ENCODE measurements at places on chromosomes 2 and 18.

DNA sequence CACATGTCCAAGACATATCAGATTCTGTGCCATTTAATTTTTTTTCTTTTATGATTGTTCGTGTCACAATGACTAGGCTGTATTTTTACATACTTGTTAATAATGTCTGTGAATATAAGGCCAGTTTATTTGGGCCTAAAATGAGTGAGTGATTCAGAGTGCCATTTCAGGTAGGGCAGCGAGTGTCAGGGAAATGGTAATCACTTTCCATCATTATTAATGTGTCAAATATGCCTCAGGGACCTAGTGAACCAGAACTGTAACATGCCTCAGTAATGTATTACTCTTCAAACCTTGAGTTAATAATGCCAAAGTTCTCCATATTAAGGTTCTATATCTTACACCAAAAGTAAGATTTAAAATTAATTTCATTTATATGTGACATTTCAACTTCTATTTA is 8.6 kb downstream of the FAM171B start:
- DNase-seq, result no peak

- no peak for DNase-seq
These were observed 42.6 kb downstream of the SESTD1 start for GRCh38 chr2:179222076-179222475.

DNA sequence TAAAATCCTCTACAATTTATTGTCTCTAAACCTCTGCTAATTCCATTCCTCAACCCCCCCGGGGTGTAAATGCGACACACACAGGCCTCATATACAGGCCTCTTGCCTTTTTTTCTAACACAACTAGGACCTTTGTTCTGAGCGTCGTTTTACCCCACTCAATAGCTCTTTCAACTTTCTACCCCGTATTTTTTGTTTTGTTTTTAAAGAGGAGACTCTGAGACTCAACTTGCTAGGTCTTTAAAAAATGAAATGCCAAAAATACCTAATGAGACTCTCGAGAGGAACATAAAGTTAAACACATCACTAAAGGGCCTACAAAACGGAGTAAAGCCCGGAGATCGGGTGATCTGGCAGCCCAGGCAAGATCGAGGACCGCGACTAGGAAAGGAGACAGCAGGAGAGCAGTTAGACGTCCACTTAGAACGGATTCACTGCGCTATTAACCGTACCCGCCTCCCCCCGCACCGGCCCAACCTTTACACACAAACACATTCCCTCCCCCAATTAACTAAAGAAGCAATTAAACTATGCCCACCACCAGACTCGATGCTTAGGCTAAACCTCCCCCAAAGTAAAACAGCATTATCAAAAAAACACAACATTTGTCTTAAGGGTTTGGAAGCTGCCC is 1.7 kb downstream of the TRIP12 start:
- DNase-seq, result no peak

GRCh38 chr2:100246163-100247145 is 75.8 kb downstream of the LONRF2 start:
- DNase-seq, result peak; percentile 48

- peak; percentile 24 for DNase-seq
These were observed 445.1 kb upstream of the SPRED2 start for GRCh38 chr2:65877331-65878010.

DNA sequence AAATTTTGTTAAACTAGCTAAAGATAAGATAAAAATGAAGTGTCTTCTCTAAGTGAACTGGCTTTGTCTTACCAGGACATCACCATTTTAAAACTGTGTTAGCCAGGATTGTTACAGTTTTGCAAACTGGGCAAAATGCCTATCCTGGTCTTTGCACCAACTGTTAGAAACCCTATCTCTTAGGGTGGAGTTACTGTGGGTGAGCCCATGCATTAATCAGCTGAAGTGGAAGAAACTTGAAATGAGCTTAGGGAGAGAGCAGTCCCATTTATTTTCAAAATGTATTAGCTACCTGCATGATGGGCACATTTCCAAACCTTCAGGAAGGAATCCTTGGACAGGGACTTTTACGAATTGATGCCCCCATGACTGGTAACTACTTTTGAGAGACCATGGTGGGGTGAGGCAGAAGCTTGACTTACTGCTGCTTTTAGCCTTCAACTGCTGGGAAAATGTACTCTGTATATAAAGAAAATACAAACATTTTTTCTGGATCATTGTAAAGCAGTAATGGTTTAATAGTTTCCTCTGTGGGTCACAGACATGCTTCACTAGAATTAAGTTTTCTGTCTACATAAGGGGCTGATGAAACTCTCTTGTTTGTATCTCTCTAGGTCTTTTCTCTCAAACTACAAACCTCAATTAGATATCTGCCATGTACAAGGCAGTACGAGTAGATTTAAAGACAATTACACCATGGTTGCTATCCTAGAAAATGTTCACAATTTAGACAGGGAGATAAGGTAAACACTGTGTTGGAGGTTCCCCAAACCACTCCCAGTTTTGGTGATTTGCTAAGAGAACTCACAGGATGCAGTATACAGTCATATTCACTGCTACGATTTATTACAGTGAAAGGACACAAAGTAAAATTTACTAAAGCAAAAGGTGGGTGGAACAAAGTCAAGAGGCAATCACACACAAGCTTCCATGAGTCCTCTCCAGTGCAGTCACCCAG is 321.4 kb upstream of the MMADHC start:
- no peak for DNase-seq

GRCh38 chr18:53496028-53496427 is 728.4 kb downstream of the MBD2 start:
- DNase-seq, result no peak

DNA sequence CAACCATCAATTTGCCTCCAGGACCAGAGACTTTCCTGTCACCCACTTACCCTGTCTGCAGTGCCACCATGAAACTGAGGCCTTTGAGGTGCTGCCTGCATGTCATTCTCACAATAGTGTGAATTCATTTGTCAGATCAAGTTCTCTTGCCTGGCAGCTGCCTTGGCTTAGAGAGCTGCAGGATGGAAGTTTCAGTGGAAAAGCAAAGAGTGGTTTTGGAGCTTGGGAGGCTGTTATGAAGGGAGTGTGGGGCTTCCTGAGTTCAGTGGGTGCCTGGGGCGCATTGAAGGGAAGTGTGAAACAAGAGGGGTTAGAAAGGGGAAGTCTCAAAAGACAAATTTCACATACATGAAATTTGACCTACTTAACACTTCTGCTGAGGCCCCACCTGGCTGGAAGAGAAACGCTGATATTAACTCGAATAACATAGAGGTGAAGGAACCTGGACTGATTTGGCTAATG is 7.9 kb upstream of the LBH start:
- DNase-seq, result no peak

- no peak for DNase-seq
These were observed 133.6 kb upstream of the MC4R start for GRCh38 chr18:60506190-60506589.

- peak; percentile 41 for DNase-seq
These were observed 233.3 kb downstream of the MBD2 start for GRCh38 chr18:53991202-53991601.
